NCI-H526 (cell line): ENCODE measurements at places on chromosomes 7 and 10.

DNA sequence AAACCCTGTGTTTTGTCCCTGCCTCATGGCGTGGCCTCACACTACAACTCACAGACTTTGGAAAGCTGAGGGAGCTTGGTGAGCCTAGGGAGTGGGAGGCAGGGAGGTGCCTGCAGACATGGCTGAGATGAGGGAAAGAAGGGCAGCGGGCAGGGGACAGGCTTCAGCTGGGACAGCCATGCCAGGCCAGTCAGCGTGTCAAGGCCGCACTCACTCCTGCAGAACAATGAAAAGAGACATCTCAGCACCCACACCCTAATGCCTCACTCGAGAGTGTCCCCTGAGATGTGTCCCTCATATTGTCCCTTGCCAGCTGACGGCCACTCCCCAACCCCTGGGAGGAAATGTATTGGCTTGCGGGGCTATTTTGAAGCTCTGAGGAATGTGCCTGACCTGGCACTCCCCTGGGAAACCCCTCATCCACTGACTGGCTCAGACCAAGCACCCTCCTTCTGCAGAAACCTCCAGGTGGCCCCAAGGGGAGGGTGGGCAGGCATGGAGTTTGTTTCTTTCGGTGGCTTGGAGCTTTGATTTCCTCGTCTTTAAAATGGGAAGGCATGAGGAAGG, 31.6 kb downstream of the SH3PXD2A start:
- DNase-seq, result no peak

DNA sequence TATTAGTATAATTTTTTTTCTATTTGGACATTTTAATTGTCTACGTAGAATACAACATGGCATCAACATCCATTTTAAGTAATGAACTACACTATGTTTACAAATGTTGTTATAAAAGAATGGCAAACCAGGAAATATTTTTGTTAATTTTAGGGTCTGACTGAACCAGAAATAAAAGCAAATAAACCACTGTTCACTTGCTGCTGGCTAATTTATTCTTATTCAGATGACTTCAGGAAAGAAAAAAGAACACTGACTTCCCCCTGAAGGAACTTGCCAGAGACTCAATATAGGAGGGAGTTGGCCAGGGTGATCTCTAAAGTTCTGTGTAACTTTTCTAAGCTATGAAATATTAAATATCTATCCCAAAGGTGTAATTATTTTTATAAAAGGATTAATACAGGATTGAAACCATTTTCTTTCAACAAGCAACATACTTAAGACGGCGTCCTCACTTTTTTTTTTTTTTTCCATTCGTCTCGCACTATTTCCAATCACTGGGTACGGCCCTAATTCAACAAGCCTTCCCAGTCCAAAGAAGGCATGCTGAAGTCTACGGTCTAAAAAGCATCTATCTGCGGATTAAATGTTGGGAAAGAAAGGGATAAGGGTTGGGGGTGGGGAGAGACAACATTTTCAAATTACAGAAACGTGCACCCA, 1.2 kb downstream of the USP6NL start:
- no peak for DNase-seq

GRCh38 chr10:61313460-61313859, 139.7 kb downstream of the TMEM26 start:
- no peak for DNase-seq

GRCh38 chr10:88819290-88819689, 16.8 kb downstream of the LIPM start:
- no peak for DNase-seq

DNA sequence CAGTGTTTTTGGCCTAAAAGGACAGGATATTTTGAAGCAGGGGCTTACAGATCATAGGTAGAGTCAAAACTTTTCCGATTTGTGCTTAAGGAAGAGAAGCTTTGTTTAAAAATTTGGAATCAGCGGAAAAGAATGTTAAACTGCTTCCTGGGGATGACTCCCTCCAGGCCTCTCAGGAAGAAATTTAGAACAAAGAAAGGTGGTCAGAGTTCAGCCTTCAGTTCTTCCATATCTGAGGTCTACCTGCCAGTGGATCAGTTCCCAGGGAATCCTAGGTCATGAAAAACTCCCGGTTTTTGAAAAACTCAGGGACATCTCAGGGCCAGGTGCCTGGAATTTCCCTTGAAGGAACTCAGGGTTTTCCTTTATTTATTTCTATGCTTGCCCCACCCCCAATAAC, 100.3 kb downstream of the MCU start:
- no peak for DNase-seq

- DNase-seq, result peak; percentile 9
Observed at GRCh38 chr7:10973942-10974911, 555 bp downstream of the PHF14 start.

DNA sequence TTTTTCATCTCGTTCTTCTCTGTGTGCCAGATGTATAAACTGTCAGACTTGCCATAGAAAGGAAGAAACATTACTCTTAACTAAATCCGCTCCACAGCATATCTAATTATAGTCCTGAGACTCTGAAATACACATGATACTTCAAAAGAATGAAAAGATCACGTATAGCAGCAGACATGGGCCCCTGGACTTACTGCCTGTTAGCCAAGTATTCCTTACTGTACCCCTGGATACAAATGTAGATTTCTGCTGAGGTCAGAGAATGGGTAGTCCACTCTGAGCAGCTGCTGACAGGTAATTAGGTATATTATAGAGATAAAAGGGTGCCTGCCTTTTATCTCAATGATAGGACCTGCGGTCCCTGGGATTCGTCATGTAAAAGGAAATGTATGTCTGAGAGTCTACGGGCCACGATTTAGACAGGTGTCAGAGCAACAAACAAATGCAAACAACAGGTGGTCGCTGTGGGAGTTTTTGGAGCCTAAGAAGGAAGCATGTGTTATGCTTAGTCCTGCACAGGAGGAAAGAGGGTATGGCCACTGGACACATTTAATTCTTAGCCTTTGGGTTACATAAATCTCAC, 69.4 kb downstream of the VOPP1 start:
- DNase-seq, result no peak
